ENCODE measurements at places on chromosomes 16 and 17.
A peak's percentile ranks its signal among the peaks of the same experiment; 100 is the strongest.

- peak; percentile 17 for DNase-seq
Measured at GRCh38 chr17:63171428-63172393, 205.7 kb downstream of the TANC2 start.

DNA sequence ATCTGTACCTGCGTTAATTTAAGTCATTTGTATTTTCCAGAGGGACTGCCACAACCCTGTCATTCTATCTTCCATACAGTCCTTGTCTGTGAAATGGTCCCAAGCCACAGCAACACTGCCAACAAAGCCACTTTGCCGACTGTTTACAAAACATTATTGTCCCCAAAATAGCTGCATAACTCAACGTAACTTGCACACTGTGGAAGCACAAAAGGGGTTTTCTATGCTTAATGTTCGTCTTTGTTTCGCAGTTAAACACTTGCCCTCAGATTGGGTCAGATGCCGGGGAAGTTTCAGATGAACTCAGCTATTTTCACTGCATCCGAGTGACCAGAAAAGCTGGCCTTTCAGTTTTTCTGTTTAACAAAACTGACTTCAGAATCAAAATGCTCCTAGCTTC, 4.6 kb downstream of the SEC14L5 start:
- DNase-seq, result no peak

DNA sequence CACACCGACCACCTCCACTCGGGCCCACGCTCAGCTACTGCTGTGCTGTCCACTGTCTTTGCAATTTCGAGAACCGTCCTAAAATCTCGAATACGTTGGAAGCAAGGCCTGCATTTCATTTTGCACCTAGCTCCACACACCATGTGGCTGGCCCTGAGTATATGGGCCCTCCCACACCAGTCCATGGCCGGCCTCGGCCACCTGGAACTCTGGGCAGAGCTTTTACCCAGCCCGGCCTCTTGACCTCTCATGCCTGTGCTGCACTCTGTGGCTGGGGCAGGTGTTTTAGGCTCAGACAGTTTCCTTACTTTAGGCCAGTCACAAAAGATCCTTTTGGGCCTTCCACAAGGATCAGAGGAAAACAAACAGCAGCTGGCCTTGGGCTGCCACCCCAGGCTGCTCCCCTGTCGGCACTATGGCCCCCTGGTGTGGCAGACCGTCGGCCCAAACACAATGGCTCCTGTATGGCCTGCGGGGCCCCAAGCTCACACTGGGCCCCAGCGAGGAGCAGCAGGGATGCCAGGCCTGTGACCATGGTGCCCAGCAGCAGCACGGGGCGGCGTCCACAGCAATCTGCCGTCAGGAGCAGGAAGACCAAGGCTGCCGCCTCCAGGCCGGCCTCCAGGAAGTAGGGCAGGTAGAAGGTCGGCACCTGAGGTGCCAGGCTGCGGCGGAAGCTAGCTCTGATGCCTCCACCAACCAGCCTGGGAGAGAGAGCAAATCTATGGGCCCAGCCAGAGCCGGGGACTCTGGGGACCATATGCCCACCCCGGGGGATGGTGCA, 2.5 kb downstream of the SLC22A31 start:
- no peak for DNase-seq

DNA sequence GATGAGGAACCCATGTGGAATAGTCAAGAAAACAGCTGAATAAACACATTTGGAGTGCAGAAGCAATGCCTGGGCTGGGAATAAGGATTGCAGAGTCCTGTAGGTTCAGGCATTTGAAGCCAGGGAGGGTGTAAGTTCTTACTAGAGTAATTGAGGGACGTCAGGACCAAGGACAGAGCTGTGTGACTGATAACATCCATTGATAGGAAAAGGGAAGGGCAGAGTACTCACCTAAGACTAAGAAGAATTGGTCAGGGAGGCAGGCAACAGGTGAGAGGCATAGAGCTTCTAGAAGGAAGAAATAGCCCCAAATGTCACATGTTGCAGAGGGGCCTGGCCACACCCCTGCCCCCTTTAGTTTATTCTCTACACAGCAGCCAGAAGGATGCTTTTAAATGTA, 79.8 kb upstream of the TMEM132E start:
- DNase-seq, result peak; percentile 66

DNA sequence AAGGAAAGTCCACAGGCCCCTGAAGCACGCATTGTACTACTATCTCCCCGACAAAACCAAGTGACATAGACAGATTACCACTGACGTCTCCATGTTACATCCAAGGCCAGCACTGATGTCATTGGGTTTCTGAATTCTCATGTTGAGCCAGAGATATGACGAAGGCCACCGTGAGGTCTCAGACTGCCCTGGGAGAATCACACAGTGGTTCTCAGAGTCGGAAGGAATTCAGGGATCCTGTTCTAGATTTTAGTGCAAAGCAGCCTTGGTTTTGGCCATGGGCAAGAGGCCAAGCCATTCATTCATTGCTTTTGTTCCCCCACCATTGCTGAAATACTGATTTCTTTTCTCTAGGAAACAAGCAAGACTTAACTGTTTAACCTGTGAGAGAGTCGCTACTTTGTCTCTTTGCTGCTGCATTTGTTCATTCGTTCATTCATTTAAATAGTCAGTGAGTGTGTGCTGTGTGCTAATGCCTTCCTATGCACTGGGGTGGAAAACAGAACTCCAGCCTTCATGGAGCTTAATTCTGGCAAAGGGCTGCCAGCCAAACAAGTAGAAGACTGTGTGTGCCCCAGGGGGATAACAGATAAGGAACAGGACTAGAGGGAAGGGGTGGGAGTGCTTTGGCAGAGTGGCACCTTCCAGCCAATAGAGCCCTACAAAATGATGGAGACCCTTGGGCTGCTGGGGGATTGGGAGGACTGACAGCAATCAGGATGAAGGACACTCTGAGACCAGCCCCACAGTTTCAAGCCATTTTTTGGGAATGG, 222.3 kb downstream of the MSI2 start:
- no peak for DNase-seq

GRCh38 chr16:64253096-64253495, 868.8 kb downstream of the CDH11 start:
- DNase-seq, result no peak

DNA sequence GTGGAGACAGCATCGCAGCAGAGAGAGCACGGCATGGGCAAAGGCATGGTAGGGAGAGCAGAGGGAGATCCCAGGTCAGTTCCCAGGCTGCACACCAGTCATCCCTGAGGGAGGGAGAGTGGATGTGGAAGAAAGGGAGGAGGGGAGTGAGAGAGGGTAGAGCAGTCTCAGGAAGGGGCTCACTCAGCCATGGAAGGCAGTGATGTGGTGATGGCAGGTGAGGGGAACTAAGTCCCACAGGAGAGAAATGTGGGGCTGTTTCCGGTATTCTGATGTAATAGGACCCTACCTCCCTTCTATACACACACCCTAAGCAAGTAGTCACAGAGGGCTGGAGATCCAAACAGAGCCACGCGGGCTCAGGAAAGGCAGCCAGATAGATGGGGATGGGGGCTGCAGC, 500.3 kb upstream of the CDH11 start:
- no peak for DNase-seq

- no peak for DNase-seq
Measured at GRCh38 chr16:4606354-4606753, 8.3 kb downstream of the UBALD1 start.

- DNase-seq, result no peak
Measured at GRCh38 chr17:67837965-67838364, 12.7 kb downstream of the BPTF start.

- no peak for DNase-seq
Measured at GRCh38 chr17:14747603-14747950, 446.7 kb downstream of the HS3ST3B1 start.

GRCh38 chr17:70111201-70111600, 36.2 kb downstream of the KCNJ16 start:
- DNase-seq, result no peak

DNA sequence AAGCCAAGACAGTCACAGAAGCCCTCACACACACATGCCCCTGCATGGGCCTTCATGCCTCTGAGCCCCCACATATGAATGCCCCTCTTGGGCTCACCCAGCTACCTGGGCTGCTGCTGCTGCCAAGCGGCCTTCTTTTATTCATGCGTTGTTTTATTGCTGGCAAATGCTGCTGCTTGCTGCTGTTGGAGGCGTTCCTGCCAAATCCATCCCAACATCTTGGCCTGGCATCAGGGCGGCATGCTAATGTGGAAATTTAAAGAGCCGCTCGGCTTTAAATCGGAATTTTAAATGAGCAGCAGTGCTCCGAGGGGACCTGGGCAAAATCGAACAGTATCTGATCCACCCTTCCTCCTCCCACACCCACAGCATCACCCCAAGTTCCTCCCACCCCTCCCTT, 39.0 kb downstream of the NEUROD2 start:
- DNase-seq, result no peak

- DNase-seq, result no peak
Measured at GRCh38 chr17:79473876-79474440, 136.9 kb downstream of the RBFOX3 start.

DNA sequence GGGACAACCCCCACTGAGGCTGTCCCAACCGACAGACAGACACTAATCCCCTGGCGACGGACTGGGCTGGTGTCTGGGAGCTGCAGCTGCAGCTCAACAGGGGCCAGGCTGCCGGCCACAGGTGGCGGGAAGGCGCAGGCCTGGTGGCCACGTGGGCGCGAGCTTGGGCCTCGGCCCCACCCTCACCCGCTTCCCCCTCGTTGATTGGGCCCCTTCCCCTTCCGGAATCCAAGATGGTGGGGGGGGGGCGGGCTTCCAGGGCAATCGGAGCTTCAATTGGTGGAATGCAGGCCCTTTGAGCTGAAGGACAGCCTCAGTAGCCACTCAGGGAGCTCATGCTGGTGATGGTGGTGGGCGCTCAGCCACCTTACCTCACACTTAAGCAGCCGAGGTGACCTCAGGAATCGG, 8.7 kb upstream of the TBX4 start:
- DNase-seq, result no peak

DNA sequence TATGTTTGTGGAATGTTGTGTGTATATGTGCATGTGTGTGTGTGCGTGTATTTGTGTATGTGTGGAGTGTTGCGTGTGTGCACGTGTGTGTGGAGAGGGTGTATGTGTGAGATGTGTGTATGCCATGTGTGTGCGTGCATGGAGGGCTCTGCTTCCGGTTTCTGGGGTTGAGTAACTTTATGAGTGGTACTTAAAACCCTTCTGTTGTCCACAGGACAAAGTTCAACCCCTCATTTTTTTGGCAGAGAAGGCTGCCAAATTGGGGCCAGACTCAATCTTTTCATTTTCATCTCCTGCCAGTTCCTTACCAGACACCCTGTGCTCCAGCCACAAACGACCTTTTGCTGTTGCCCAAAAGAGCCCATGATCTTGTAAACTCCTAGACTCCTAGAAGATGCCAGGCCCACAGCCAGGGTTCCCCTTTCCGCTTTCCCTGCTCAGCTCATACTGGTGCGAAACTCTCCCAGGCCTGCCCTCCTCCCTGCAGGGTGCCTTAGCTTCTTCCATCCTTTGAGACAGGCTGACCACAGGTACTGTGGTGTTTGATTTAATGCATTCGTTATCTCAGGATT, 100.2 kb downstream of the CMIP start:
- no peak for DNase-seq

DNA sequence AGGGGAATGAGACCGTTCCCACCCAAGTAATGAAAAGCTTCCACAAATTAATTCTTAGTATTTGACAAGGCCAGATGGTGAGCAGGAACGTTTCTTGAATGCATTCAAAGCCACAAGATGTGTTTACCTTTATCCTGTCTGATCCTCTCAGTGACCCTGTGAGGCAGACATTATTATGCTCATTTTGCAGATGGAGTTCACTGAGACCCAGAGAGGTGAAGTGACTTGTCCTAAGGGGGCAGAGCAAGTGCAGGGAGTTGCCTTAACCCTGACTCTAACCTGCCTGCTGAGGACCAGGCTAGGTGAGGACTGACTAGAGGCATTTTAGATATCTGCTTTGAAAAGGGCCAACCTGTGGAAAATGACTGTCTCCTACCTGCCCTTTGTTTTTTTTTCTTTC, 156.7 kb downstream of the HAPSTR1 start:
- DNase-seq, result no peak

DNA sequence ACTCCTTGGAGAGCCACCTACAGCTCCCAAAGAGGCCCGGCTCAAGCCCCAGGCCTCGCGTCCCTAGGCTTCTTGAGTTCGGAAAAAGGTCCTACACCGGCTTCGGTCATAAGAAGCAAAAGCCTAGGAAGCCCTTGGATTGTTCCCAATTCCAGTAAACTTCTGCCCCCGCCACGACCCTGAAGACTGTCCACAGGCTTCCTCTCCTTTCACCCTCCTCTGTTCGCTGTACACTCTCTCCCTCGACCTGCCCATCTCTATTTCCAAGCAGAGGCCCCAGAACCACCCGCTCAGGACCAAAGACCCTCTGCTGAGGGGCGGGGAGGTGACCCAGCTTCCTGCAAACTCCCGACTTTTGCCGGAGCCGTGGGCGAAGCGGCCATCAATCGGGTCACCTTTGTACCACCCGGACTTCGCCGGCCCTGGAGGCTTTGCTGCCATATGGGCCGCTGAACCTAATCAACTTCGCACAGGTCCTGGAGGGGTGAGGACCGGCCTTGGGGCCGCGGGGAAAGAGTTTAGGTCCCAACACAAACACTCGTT, 2.7 kb downstream of the HOXB2 start:
- DNase-seq, result no peak

- DNase-seq, result no peak
Measured at GRCh38 chr17:27529230-27529796, 73.1 kb downstream of the KSR1 start.

DNA sequence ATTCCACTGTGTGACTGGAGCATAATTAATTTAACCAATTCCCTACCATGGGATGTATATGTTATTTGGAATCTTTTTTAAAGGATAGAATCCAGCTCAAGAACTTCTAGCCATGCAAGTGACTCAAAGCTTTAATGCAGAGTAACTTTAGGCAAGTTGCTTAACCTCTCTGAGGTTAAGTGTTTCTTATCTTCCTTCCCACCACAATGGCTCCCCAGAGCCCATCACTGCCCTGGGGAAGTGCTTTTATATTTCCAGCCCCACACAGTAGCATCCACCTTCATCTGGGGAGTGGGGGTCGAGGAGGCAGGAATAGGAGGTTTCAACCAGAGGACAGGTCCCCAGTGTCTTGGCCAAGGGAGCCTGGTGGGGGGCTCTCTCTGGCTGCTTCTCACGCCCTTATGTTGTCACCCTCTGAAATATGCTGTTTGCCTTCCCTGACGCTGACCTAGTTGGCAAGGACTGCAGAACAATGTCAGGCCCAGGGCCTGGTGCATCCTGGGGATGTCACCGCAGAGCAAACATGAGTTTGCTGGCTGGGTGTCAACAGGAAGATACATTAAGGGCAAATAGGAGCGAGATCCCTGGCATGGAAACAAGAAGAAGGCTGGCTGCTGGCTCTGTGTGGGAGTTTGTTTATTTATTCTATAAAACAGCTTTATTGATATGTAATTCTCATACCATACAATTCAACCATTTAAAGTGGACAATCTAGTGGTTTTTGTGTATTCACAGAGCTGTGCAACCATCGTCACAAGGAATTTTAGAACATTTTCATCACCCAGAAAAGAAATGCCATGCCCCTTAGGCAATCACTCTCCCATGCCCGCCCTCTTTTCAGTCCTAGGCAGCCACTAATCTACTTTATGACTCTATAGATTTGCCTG, 46.6 kb upstream of the WSB1 start:
- peak; percentile 90 for DNase-seq

Data from HT-29 (cell line).